Activated CD4-positive, alpha-beta T cell treated with anti-CD3 and anti-CD28 coated beads for 4 hours (primary cell): ENCODE measurements at places on chromosomes 12 and 14.
A peak's percentile ranks its signal among the peaks of the same experiment; 100 is the strongest.

GRCh38 chr14:104040539-104040938 is 45.0 kb upstream of the ASPG start:
- DNase-seq = no peak

- DNase-seq = peak; percentile 57
Observed at GRCh38 chr12:48818831-48819590, 715 bp downstream of the CACNB3 start.

DNA sequence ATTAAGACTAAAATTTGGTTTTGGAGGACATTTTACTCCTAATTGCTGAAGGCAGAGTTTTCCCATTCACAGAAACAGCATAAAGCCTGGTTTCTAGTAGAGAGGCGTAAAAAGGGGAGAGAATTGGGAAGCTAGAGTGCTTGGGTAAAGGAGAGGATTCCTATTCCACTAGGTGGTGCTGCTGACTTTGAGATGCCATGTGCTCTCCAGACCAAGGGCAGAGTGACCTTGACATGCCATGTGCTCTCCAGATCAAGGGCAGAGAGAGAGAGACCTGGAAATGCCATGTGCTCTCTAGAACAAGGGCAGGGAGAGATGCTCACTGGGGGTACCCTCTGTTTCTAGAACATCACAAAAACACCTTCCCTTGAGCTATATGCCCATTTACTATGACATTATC is 176.2 kb upstream of the PDZRN4 start:
- DNase-seq = no peak

- peak; percentile 22 for DNase-seq
Observed at GRCh38 chr12:4251216-4251891, 22.2 kb upstream of the CCND2 start.

DNA sequence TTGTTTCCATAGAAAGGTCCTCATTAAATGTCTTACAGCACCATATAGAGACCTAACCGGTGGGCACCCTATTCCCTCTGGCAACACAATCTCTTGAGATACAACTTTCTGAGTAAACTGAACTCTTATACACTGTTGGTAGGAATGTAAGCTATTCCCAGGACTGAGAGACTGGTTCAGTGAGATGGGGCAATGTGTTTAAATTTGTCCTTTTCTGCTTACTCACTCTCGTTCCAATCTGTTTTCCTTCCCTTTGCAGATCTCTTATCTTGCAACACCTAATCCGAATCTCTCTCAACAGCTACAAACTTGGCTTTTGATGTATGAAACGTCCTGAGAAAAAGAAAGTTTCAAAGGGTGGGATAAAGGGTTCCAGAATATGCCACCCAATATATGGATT is 26.1 kb upstream of the ETV6 start:
- no peak for DNase-seq

DNA sequence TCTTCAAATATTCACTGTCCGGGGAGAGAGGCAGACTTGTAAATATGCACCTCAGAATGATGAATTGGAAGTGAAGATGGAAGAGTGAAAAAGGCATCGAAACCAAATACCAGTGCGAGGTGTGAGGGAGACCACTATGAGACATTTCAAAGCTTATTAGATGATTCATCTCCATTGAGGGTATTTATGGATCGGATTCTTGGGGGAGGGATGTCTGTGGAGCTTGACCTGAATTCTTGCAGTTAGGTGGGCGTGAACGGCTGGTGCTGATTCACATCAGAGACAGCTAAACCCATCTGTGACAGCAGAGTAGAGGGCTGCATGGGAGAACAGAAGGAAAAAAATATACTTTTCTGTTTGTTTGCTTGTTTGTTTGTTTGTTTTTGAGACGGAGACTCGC is 677.2 kb downstream of the AACS start:
- DNase-seq = no peak

DNA sequence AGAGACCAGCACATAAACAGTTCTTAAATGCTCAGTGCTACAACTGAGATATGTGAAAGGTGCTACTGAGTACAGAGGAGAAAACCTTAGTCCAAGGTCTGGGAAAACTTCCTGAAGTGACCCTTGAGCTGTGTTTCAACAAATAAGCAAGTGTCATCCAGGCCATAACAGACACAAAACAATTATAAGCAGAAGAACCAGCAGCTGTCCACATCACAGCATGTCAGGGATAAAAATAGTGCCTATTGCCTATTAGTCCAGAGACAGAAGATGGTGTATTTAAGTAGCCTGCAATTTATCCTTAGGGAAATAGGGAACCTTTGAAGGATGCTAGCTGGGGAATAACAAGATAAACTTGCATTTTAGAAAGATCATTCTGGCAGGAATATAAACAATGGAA is 237.8 kb downstream of the SPTSSA start:
- DNase-seq = no peak

DNA sequence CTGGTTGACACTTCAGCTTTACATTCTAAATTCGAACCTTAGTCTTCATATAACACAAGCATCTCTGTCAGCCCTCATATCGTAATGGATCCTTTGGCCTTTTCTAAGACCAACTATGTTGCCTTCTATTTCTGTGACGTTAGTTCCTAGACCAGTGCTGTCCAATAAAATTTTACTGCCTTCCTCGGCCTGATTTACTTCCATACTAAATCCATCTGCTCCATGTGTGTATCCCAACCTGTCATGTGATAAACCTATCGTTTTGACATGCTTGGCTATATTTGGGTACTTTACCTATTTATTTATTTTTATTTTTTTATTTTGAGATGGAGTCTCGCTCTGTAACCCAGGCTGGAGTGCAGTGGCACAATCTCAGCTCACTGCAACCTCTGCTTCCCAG is 20.3 kb downstream of the ACAD10 start:
- no peak for DNase-seq

DNA sequence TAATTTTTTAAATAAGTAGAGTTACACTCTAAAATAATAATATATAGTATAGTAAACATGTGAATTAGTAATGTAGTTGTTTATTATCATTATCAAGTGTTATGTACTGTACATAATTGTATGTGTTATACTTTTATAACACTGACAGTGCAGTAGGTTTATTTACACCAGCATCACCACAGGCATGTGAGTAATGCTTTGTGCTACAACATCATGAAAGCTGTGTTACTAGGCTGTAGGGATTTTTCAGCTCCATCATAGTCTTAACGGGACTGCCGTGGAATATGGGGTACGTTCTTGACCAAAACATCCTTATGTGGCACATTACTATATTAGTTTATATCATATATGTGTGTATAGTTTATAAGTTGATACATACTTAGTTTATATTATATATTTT is 8.6 kb downstream of the FNTB start:
- no peak for DNase-seq

DNA sequence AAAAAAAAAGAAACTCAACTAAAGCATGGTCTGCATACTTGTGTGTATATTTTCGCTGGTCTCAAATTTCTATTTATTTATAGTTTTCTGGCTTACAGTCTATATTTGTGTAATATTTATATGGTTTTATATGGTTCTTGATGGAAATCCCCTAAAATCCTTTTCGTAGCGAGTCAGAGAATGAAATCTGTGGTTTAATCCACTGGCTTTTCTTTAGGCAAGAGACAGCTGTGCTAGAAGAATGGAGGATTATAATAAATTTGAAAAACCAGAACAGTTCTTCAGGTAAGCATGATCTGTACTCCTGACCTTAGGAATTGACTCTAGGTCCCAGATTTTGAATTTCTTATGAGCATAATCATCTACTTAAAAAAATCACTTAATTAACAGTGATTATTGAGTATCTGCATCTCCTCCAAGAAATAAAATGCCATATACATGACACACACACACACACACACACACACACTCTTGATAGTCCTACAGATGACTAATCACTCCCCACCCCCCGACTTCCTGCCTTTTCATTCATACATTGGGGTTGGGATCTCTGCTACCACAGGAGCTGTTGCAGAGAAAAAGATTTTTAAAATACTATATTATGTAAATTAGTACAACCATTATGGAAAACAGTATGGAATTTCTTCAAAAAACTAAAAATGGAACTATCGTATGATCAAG is 113.4 kb downstream of the CRADD start:
- DNase-seq = peak; percentile 60

- DNase-seq = no peak
Observed at GRCh38 chr12:104309446-104309993, 6.0 kb downstream of the EID3 start.

GRCh38 chr12:31773223-31773750 is 44.5 kb upstream of the AMN1 start:
- DNase-seq = no peak

DNA sequence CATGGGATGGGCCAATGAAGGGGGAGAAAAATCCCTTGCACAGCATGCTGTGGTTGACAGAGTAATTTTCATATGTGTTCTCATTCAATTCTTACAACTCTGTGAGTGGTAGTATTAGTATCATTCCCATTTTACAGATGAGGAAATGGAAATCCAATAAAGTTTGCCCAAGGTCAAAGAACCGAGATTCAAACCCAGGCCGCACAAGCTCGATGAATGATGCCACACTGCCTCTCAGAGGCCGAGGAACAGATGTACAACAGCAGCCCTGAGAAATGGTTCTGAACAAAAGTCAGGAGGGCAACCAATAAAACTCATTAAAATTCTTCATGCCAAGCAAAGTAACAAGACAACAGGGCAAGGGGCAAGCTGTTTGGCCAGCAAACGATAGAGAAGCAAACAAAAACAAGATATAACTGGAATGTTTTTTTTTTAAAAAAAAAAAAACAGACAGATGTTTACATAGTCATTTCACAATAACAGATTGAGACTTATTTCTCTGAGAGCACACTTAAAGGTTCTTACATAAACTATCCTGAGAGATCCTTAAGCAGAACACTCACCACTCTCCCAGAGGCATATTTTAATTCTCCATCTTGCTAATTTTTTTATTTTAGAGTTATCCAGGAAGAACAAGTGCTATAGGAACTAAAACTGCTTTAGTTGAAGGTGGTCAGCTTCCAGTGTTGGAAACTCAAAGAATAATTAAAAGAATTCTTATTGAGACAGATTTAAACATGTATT is 85.8 kb downstream of the EXOC5 start:
- no peak for DNase-seq

GRCh38 chr12:132445884-132446632 is 43.9 kb upstream of the FBRSL1 start:
- DNase-seq = peak; percentile 64
